ENCODE measurements at places on chromosomes 7 and 10. TPM values are rescaled to one million over a fixed set of nuclear protein-coding genes. Genes with fewer than 3 reads are reported as not detected.

The EGFR gene
- 66.3 TPM for total RNA-seq

The ANKIB1 gene
- 41.9 TPM for total RNA-seq

The NPSR1 gene
- total RNA-seq: not detected

The TAS2R40 gene
- total RNA-seq: not detected

The HIPK2 gene
- total RNA-seq: 38.6 TPM

The TPST1 gene
- 17.1 TPM for total RNA-seq

The CFAP43 gene
- total RNA-seq: 74.4 TPM

The NUTM2E gene
- not detected for total RNA-seq

The FAM180A gene
- total RNA-seq: not detected

The KBTBD2 gene
- 53.1 TPM for total RNA-seq

The TMEM176B gene
- total RNA-seq: 32.3 TPM

The ACTL6B gene
- not detected for total RNA-seq

The DPP6 gene
- 0.49 TPM for total RNA-seq

The GRM3 gene
- not detected for total RNA-seq

The RBM20 gene
- 2.1 TPM for total RNA-seq

The PCLO gene
- 5.6 TPM for total RNA-seq

The DNAJC12 gene
- not detected for total RNA-seq

Measured in upper lobe of left lung (tissue), 6 donors.